ENCODE measurements at places on chromosomes 13 and 19.

DNA sequence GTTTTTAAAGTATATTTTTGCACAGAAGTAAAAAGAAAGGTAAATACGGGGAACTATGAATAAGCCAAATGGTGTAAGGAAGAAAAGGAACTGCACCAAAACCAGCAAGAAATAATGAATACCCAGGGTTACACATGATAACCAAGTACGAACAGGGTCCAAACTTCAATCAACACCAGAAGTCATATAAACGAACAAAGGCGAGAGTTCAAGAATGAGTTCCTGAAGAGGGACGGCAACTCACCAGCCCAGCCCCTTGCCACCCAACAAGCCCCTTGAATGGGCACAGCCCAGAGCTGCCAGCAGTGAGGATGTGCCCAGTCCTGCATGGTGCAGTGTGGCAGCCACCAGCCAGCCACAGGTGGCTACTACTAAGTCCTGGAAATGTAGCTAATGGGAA lies 132.1 kb downstream of the RNF17 start:
- no peak for DNase-seq
- peaks cover 4% of the 10 kb centered on the region for H3K36me3 ChIP-seq
- no peak overlapping the region for H3K4me3 ChIP-seq

DNA sequence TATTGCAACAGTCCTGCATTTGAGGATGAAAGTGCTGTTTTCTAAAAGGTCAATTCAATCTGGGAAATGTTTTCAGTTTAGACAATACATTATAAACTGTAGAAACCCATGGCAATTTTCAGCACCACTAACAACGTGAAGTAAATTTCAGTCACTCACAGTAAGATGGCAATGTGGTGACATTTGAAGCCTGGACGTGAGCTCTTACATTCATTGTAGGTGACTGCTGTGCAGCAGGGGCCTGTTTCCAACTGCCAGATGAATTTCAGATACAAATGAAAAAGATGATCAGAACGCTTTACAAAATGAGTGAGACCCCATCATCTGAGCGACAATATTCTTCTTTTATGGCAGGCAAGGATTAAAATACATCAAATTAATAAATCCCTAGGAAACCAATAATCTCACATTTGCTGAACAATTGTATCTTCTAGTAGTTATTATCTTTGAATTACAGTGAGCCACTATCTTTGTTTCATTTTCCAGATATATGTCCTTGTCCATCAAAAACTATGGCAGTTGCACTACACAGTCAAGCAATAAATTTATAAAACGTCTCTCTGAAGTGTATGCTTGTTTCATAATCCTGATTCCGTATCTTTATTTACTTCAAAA lies 1816.8 kb downstream of the OLFM4 start:
- no peak overlapping the region for H3K4me3 ChIP-seq
- no peak for DNase-seq
- H3K27ac ChIP-seq, result no peak overlapping the region
- H3K4me1 ChIP-seq, result no peaks in the 10 kb centered on the region

- H3K36me3 ChIP-seq, result peaks cover 70% of the 10 kb centered on the region
- DNase-seq, result no peak
- no peak overlapping the region for H3K27ac ChIP-seq
- no peak overlapping the region for H3K4me3 ChIP-seq
- H3K4me1 ChIP-seq, result peaks cover 55% of the 10 kb centered on the region
Measured at GRCh38 chr19:18518639-18519038, 3.2 kb downstream of the ELL start.

DNA sequence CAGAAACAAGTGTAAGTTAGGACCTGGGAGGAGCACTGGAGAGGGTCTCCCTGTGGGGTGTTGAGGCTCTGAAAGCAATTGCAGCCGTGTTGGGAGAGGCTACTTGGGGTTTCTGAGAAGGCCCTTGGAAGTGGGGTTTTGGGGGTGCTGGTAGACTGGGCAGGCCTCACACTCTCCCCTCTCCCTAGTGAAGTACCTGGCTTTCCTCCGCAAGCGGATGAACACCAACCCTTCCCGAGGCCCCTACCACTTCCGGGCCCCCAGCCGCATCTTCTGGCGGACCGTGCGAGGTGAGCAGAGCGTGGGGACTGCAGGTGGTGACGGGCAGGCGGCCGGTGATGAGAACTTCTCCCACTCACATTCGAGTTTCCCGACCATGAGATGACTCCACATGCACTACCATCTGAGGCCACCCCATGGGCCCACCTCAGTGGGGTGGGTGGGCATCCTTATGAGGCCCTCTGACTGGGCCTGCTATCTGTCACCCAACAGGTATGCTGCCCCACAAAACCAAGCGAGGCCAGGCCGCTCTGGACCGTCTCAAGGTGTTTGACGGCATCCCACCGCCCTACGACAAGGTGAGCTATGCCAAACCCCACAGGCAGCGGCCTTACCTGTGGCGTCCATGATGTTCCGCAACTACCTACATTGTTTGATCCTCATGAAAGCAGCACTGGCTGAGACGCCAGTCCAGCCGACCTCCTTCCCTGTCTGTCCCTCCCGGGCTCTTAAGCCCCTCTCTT lies 3.0 kb downstream of the RPL13A start:
- peaks cover 49% of the 10 kb centered on the region for H3K4me1 ChIP-seq
- H3K27me3 ChIP-seq, result no peaks in the 10 kb centered on the region
- peak overlapping the region; percentile 96 for H3K4me3 ChIP-seq
- no peak for DNase-seq

GRCh38 chr13:99471221-99472121 lies 29.8 kb upstream of the TM9SF2 start:
- peaks cover 21% of the 10 kb centered on the region for H3K27me3 ChIP-seq
- DNase-seq, result no peak
- no peak overlapping the region for H3K4me3 ChIP-seq

- peaks cover 4% of the 10 kb centered on the region for H3K36me3 ChIP-seq
- peaks cover 19% of the 10 kb centered on the region for H3K27me3 ChIP-seq
- DNase-seq, result no peak
Measured at GRCh38 chr19:676339-677105, at the start of gene FSTL3. Gene FSTL3 (plus strand): TSS chr19:676392. CDS start chr19:676424, 32 bp downstream.

DNA sequence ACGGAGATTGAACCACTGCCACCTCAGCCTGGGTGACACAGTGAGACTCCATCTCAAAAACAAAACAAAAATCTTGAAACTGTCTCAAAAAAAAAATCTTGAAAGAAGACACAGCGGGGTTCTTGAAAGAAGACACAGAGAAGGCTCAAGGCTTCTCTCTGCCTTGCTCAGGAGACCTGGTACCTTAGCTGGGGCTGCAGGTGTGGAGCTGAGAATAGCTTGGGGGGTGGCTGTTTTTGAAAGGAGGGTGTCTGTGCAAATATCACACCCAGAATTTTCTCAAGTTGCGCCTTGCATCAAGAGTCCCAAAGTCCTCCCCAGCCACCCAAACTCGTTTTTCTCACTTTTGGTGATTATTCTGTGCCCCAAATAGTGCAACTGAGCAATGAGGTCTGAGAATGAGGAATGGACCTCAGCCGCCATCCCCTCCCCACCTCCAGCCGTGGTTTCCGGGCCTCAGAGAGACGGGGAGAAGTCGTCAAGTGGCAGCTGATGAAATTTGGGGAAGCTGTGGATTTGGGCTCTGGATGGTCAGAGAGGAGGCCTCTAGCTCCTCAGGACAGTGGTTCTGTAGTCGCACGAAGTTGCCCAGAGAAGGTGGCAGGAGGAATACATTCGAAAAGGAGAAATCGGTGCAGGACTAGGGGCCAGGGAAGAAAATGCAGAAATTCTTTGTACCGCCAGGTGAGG lies 8.8 kb downstream of the S1PR2 start:
- H3K27me3 ChIP-seq, result no peaks in the 10 kb centered on the region
- no peak for DNase-seq
- H3K36me3 ChIP-seq, result peaks cover 27% of the 10 kb centered on the region

DNA sequence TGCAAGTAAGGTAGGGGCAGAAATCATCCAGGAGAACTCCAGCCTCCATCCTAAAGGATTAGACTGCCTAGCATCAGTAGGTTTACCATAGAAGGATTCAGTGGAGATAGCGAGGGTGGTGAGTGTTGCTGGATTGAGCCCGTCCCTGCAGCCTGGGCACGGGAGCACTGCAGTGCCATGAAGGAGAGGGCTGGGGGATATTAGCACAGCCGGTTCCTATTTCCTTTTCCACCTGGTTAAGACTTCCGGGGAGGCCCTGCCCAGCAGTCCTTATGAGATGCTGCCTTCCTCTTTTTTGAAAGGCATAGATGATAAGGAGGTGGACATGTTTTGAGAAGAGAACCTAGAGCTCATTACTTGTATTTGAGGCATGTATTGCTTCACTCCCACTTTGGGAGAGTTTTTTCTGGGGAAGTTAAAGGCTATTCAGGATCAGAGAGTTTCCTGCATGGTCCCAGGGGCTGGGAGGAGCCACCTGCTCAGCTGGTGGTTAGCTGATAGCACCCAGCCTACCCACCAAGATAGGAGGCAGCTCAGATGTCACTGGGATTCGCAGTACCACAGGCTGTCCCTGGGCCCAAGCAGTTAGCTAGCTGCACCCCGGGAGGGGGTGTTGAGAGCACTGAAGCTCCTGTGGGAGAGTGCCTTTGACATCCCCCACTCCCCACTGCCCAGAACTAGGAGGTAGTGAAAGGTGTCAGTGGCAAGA lies 17.2 kb downstream of the ACTN4 start:
- peak overlapping the region; percentile 91 for H3K27ac ChIP-seq
- H3K27me3 ChIP-seq, result no peaks in the 10 kb centered on the region
- H3K4me1 ChIP-seq, result peaks cover 81% of the 10 kb centered on the region
- H3K36me3 ChIP-seq, result peaks cover 16% of the 10 kb centered on the region

GRCh38 chr19:18659281-18660050 lies 22.6 kb downstream of the KLHL26 start:
- no peaks in the 10 kb centered on the region for H3K27me3 ChIP-seq
- peak overlapping the region; percentile 69 for H3K27ac ChIP-seq
- H3K36me3 ChIP-seq, result peaks cover 8% of the 10 kb centered on the region
- H3K4me3 ChIP-seq, result no peak overlapping the region

- H3K4me1 ChIP-seq, result peaks cover 13% of the 10 kb centered on the region
- no peak for DNase-seq
- H3K27me3 ChIP-seq, result no peaks in the 10 kb centered on the region
- H3K4me3 ChIP-seq, result no peak overlapping the region
- no peak overlapping the region for H3K27ac ChIP-seq
Measured at GRCh38 chr13:29889111-29889510, 38.7 kb upstream of the UBL3 start.

DNA sequence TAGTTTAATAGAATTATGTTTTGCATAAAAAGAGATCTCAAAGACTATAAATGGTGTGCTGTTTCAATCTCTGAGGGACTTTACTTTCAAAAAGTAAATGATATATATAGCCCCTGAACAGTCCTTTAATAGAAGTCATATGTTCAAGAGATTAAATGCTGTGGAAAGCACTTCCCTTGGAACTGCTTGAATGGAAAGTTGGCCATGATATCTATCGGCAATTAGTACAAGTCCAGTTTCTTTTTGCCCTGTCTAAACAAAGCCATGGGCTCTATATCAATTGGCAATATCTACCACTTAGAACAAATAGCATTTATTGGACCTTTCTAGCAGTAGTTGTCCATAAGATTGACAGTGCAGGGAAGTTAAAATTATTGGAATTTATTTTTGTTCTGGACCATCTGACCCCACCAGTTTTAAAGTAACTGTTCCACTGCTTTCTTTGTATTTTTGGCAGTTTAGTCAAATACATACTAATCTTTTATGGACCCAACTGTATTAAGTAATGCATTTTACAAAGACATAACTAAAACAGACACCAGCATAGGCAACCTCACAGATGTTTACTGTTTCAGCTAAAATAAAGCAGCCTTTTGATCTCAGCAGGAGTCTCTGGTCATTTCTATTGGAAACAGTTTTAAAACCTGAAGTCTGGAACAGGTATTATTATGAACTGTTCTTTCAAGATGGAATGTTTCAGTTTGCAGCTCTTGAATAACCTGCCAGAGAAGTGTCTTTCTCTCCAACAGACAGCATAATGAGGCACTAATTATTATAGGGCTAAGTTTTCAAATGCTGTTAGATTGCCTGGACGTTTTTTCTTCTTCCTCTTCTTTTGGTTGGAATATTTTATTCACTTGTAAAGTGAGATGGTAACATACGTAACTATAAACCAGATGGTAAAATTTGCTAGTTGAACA lies 282.6 kb downstream of the DCLK1 start:
- H3K27me3 ChIP-seq, result peaks cover under 1% of the 10 kb centered on the region
- H3K4me1 ChIP-seq, result no peaks in the 10 kb centered on the region
- no peaks in the 10 kb centered on the region for H3K36me3 ChIP-seq
- DNase-seq, result no peak
- H3K4me3 ChIP-seq, result no peak overlapping the region

GRCh38 chr13:101919541-101920181 lies 467.2 kb downstream of the ITGBL1 start:
- no peaks in the 10 kb centered on the region for H3K36me3 ChIP-seq
- no peak overlapping the region for H3K4me3 ChIP-seq
- no peak for DNase-seq
- H3K27ac ChIP-seq, result no peak overlapping the region
- peaks cover 2% of the 10 kb centered on the region for H3K4me1 ChIP-seq

DNA sequence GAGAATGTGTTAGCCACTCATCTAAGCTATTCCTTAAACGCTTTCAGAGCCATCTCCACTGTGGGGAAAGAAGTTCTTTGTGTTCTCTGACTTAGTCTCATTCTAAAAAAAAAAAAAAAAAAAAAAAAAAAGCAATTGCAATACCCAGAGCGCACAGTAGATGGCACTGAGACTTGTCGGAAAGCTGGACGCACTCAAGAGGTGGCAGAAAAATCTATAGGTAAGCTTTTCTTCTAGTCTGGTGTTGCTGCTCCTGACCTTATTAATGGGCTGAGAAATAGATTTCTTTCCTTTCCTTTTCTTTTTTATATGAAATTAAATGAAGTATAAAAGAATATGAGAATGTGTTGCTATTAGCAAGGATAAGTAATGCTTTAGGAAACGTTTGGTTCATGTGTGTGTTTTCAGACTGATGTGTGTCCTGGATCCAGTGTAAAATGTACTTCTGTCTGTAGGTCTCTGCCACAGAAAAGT lies 4.7 kb upstream of the GJB2 start:
- DNase-seq, result peak; percentile 12
- H3K4me1 ChIP-seq, result peaks cover 14% of the 10 kb centered on the region
- peaks cover 48% of the 10 kb centered on the region for H3K27me3 ChIP-seq
- no peak overlapping the region for H3K4me3 ChIP-seq

DNA sequence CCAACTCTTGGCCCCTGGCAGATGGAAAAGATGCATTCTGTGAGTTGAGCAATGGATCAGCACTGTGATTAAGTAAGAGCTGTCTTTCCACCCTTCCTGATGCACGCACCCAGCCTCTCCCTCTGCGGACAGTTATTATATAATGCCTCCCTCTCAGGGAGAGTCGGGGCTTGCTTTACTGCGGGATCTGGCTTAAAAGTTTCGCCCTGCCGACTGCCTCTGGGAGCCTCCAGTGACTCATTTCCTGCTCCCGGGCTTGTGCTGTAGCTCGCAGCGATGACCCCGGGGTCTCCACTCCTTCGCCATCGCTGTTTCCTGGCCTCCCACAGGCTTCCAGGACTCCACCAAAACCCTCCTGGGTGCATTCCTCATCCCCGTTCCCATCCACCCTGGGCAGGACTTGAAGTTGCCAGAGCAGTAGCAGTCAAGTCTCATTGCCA lies 107.4 kb upstream of the SLC7A1 start:
- peaks cover 2% of the 10 kb centered on the region for H3K4me1 ChIP-seq
- no peak overlapping the region for H3K27ac ChIP-seq
- peaks cover 27% of the 10 kb centered on the region for H3K27me3 ChIP-seq
- H3K4me3 ChIP-seq, result no peak overlapping the region
- H3K36me3 ChIP-seq, result no peaks in the 10 kb centered on the region
- DNase-seq, result no peak

- DNase-seq, result no peak
- peak overlapping the region; percentile 46 for H3K27ac ChIP-seq
- H3K4me3 ChIP-seq, result no peak overlapping the region
Measured at GRCh38 chr19:15254547-15254946, 22.3 kb upstream of the EPHX3 start.

Measured in effector memory CD8-positive, alpha-beta T cell (primary cell).